ENCODE measurements at places on chromosomes 11 and 22. TPM values are rescaled to one million over a fixed set of nuclear protein-coding genes. Genes with fewer than 3 reads are reported as not detected.

DNA sequence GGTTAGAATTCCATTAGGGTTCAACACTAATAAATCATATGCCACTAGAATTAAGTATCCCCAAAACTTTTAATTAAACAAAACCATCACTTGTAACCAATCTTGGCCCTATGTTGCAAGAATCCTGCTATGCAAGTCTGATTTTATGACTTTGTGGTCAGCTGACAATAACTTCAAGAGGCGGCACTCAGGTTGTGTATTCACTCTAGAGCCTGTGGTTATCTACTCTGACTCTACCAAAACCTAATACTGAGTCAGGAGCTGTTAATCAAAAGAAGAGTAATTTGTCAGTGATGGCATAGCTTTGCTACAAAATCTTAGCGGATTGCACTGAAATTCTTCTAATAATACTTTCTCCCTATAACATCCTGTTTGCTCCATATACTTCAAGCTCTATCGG lies 253.7 kb downstream of the AASDHPPT start:
- H3K27me3 ChIP-seq = no peaks in the 10 kb centered on the region
- H3K36me3 ChIP-seq = no peaks in the 10 kb centered on the region
- H3K4me1 ChIP-seq = no peaks in the 10 kb centered on the region
- H3K27ac ChIP-seq = no peak overlapping the region

- peak within 1 kb of the TSS; percentile 33 for H3K4me3 ChIP-seq
- peaks cover 22% of the 10 kb centered on the region for H3K4me1 ChIP-seq
These were observed at the start of gene GLB1L3 for GRCh38 chr11:134275534-134276395. GLB1L3 (plus strand) TSS chr11:134276379; CDS start chr11:134276741, 362 bp downstream.

- H3K27me3 ChIP-seq = no peaks in the 10 kb centered on the region
- H3K4me1 ChIP-seq = no peaks in the 10 kb centered on the region
- H3K27ac ChIP-seq = no peak overlapping the region
- H3K36me3 ChIP-seq = no peaks in the 10 kb centered on the region
- no peak for DNase-seq
These were observed 37.3 kb downstream of the SC5D start for GRCh38 chr11:121329781-121330395.

Gene MRGPRX4
- not detected for total RNA-seq

Data from upper lobe of left lung (tissue), 6 donors.